ENCODE measurements at places on chromosomes 12 and 14.
A peak's percentile ranks its signal among the peaks of the same experiment; 100 is the strongest.

DNA sequence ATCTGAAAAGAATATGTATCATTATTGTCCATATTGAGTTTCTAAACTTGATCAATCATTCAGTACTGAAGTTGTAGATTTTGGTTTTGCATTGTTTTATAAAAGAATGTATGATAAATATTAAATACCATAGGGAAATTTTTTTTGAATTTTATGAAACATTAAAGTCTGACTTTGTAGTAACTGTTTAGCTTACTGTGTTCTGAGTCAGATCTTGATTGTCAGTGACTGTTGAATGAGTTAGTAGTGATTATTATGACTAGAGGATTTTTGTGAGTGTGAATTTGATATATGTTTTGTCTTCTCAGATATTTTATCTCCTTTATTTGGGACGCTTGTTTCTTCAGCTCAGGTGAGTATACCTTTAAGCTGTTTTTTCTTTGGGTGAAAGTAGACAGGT lies 10.1 kb downstream of the TDP1 start:
- DNase-seq: no peak

GRCh38 chr12:64451687-64452558 lies at the start of gene TBK1:
TBK1 (plus strand) TSS chr12:64452120; CDS start chr12:64455871, 3,751 bp downstream.
- peak; percentile 93 for DNase-seq

GRCh38 chr12:127987199-127987901 lies 279.6 kb upstream of the TMEM132C start:
- peak; percentile 39 for DNase-seq

- no peak for DNase-seq
Observed at GRCh38 chr12:81726634-81727033, 32.5 kb downstream of the PPFIA2 start.

- DNase-seq: no peak
Observed at GRCh38 chr14:24279301-24280186, 8.1 kb upstream of the RABGGTA start.
